CD4-positive, alpha-beta T cell treated with Interleukin-10 for 1 hour (primary cell): ENCODE measurements at places on chromosomes 7 and 10.

DNA sequence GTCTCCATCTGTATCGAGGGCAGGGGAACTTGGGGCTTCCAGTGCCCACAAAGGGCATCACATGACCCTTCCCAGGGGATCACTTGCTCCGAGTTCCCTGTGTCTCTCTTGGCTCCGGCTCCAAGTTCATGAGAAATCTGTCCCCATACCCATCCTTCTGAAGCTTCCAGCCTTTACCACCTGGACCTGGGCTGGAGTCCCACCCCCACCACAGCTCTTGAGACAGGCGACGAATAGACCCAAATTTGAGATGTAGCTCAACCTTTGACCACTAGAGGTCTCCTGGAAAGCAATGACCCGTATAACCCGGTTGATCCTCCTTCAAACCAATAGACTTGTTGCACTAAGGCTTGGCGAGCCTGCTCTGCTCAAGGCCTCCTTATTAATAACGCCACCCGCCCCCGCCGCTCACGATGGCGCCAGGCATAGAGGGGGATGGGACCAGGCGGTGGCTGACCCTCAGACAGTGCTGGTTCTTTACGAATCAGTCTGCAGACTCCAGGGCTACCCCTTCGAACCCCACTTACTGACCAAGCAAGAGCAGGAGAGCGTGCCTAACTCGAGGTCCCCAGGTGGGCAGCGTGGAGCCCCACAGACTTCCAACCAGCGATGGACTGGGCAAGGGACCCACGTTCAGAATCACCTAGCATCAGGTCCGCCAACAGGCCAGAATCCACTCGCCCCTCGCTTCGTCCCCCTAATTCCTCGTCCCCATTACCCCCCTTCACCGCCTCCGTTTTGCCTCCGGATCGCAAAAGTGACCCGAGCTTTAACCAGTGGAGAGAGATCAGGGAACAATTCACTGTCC, 4.4 kb upstream of the ARID5B start:
- peak; percentile 88 for DNase-seq

- DNase-seq: peak; percentile 86
Measured at GRCh38 chr7:5699467-5700384, 81.7 kb downstream of the RNF216 start.

DNA sequence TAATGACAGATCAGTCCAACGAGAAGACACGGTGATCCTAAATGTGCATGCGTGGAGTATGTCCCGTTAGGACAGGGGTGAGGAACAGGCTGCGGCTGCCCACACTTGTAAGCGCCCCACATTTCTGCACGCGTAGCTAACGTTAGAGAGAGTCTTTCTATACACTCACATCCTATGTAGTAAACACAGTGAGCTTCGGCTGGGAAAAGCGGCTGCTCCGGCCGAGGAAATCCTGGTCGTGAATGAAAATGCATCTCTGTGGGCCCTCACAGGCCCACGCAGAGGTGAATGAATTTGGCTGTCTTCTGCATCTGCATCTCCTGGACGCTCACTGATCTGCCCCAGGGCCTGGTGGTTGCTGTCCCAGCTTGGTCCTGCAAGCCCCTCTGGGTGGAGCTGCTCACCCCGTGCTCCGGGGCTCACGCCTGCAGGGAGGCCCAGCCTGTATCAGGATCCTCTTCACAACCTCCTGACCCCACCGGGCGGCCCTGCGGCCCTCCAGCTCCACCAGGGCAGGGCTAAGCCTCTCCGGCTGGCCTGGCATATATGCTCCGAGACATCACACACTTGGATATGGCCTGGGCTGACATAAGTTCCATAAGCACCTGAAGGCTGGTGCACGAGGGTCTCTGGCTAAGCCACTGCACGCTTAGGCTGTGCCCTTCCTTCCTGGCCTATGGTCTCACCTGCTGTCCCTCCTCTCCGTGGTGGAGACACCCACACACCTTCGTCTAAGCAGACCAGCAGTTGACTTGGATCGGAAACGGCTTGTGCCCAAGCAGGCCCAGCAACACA, 117.9 kb upstream of the DIP2C start:
- no peak for DNase-seq

DNA sequence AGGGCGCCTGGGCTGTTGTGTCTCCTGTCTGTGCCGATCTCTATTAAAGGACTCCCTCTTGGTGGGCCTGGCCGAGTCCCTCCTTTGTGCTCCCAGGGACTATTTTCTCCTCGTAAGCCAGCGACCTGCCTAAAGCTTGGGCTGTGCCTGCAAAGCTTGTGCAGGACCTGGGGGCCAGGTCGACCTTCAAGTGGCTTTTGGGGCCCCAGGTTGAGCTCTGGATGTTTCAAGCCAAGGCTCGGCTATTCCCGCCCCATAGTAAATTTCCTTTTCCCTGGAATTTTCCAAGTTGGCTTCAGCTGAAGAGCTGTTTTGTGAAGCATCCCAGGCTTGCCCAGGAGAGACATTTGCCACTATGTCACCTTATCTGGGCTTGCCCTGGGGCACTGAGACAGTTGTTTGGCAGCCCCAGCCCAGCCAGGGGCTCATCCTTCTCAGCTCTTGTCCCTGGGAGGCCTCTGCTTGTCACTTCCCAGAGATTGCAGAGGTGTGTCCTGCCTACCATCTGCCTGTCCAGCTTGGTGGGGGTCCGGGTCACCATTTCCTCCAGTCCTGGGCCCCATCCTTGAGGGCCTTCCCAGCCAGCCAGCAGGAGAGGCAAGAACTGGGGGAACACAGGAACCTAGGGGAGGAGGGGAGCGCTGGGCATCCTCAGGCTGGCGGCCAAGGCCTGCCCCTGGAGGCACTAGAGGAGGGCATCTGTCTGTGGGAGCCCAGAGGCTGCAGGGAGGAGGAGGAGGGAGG, 20.2 kb downstream of the ZMIZ2 start:
- no peak for DNase-seq

- DNase-seq: no peak
Measured at GRCh38 chr10:78520737-78521430, 487.2 kb downstream of the RPS24 start.

- DNase-seq: no peak
Measured at GRCh38 chr10:3500408-3500856, 284.6 kb downstream of the KLF6 start.

DNA sequence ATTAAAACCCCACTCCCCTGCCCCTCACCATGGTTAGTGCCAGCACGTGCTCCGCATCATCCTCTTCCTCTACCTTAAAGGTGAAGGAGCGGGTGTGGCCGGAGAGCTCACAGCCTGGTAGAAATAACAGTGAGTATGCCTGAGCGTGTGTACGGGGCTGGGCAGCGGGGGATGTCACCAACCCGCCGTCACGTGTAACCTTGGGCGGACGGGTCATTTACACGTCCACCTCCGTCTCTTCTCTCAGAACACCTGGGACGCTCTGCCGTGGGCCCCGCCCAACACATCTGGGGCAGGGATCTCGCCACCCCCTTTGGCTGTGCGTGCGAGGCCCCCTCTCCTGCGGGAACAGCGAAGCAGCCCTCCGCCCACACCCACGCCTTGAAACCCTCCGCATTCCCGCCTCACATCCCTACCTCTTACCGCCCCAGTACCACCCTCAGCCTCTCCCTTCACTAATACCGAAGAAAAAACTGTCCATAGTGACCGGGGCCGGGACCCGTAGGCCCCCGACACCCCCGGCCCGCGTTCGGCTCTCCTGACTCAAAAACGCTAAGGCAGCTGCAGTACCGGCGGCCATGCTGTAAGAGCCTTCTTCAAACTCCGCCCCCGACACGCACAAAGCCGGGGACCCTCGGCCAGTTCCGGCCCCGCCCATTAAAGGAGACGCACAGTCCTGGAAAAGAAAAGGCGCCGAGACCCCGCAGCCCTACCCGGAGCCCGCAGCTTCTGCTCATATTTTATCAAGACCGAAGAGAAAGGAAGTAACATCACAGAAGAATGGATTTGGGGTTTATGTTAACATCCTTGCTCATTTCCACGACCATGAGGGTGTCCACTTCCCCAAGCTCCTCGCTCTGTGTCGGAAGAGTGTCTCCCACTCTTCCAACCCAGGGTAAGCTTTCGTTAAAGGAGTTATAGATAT, at the start of gene NPM3:
NPM3 (minus strand) TSS at position 636 of the 925 bp plus-strand sequence; CDS start at position 580, 56 bp downstream.
- peak; percentile 81 for DNase-seq

DNA sequence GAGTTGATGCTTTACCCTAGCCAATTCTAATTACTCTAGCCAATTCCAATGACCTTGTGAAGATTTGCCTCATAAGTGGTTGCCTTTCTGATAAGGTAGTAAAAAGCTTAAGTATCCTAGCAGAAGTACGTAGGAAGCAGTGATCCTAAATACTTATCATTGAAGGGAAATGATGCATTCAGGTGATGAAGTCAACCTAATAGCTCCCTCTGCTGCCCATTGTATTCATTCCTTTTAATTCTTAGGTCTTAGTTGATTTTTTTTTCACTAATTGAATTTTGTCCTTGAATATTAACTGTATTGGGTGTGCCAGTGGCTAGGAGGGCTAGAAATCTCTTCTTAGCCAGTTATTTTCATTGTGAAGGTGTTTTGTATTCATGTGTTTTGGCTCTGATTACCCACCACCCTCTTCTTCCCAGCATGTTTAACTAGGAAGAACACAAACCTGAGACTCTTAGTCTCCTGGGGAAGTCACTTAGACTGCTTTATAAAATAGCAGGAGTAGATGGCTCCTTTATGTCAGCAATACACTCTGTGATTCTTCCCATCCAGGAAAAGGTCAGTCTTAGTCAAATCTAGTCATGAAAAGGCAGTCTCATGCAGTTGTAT, 46.3 kb downstream of the PLEKHA8 start:
- peak; percentile 26 for DNase-seq

DNA sequence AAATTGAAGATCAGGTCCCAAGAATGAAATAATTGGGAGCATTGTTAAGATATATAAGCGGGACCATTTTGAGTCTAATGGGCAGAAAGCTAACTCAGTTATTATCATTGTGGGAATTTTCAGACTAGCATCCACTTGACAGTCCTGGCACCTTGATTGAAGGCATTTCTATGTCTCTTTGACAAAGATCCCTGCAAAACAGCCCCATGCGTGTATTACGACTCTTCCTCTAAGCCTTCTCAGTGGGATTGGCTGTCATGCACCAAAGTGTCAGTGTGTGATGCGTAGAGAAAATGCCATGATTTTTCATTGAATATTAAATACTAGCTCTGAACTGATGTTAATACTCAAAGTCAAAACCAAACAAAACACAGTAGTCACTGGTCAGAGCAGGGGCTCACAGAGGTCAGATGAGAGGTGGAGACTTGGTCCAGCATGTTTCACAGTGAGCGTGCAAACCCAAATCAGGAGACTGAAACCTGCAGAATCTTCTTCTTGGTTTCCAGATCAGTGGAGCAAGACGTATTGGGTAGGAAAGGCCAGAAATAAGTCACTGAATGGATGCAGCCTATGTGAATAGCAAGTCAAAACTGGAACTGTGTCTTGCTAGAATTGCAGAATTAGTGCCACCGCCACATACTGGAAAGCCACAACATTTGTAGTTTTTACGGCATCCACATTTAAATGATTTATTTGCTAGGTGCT, 303.6 kb upstream of the AKR1E2 start:
- DNase-seq: no peak

- DNase-seq: no peak
Measured at GRCh38 chr7:33449847-33450246, 320.5 kb downstream of the BBS9 start.

GRCh38 chr7:1752771-1753563, 82.9 kb downstream of the ELFN1 start:
- DNase-seq: no peak
